ENCODE measurements at places on chromosomes 6 and 20.

DNA sequence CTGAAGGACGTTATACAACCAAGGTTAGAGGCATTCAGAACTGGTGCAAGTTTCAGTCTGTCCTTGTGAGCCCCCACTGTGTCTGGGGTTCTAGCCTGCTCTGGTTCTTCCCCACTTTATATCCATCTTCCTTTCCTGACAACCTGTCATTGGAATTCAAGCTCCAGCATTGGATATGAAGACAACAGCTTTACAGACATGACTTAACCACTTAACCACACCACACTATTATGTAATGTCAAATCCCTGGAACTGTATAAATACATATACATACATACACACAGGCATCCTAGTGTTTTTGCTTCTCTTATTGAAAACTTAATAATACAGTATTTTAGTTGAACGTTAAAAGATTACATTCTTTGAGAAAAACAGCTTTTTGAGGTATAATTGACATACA lies 217.9 kb upstream of the SGK1 start:
- DNase-seq, result no peak

DNA sequence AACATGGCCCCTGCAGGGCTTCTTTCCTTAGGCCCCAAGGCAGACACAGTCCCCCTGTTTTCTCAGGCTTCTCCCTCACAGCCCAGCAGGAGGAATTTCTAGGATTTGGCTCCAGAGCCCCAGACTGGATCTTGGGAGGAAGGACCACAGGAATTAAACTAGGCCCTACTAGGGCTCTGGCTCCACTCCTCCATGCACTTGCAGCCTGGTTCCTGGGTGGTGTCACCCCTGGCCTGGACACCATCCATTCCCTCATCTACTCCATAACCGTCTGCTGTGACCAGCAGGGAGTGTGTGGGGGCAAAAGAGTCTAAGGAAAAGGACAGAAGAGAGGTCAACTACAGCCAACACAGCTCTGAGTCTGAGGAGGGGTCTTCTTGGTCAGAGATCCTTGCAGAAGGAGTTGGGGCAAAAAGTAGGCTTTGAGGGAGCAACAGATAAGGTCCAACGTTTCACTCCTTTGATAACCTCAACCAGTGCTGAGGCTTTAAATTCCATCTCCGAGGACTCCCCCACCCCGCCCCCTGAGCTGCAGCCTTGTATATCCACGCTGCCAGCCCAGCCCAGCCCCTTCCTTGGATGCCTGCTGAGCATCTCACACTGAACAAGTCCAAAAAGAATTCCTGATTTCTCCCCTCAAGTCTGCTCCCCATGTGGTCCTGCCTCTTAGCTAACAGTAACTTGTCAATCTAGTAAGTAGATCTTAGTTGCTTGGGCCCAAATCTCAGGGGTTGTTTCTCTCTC lies 27.9 kb upstream of the SPDEF start:
- DNase-seq, result no peak

GRCh38 chr20:59564171-59564570 lies 40.2 kb upstream of the PHACTR3 start:
- no peak for DNase-seq

GRCh38 chr6:122894791-122895190 lies 101.2 kb upstream of the CLVS2 start:
- DNase-seq, result no peak

DNA sequence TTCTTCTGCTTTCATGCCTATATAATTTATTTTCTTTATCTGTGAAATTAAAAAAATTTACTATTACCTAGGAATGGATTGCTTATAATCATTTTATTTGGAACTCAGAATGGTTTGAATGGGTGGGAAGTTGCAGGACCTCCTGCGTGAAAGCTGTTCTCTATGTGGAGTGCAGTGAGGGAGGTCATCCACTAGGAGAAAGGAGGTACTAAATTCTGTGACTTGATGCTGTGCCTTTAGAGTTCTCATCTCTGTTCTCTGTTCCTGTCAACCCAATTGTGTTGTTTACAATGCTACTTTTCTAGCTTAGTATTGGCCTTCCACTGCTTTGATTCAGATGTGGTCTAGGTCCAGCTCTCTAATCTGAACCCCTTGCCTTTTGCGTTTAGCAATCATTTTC lies 65.0 kb upstream of the HIVEP1 start:
- DNase-seq, result no peak

DNA sequence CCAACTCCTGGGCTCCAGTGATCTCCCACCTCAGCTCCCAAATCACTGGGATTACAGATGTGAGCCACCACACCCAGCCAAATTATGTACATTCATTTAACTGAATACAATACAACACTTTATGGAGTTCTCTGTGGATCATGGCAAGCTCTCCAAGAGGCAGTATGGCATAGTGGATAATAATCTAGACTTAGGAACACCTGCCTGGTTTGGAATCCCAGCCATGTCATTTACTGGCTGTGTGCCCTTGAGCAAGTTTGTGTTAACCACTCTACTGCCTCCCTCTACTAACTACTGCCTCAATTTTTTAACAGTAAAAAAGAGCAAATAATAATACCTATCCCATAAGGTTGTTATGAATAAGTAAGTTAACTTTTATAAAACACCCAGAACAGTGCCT lies 1.9 kb upstream of the ETV7 start:
- DNase-seq, result no peak

- DNase-seq, result no peak
These were observed 105.5 kb downstream of the TULP4 start for GRCh38 chr6:158417760-158418098.

GRCh38 chr6:1215023-1215422 lies 96.9 kb upstream of the FOXQ1 start:
- no peak for DNase-seq

DNA sequence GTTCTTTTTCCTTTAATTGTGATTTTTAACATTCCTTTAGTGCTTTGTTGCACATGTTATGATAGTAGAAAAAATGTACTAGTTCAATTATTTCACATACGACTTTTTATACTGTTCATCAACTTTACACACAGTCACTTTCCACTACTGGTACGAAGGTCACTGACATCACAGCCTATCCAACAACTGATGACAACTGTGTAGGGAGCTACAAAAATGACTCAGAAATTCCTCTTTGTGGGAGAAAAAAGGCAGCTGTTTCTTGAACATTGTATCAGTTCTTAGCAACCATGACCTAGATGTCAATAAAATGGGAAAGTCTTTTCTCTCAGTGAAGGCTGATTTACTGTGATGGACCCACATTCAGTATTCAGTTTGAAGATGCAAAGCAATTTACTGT lies 7.0 kb upstream of the ID4 start:
- no peak for DNase-seq

DNA sequence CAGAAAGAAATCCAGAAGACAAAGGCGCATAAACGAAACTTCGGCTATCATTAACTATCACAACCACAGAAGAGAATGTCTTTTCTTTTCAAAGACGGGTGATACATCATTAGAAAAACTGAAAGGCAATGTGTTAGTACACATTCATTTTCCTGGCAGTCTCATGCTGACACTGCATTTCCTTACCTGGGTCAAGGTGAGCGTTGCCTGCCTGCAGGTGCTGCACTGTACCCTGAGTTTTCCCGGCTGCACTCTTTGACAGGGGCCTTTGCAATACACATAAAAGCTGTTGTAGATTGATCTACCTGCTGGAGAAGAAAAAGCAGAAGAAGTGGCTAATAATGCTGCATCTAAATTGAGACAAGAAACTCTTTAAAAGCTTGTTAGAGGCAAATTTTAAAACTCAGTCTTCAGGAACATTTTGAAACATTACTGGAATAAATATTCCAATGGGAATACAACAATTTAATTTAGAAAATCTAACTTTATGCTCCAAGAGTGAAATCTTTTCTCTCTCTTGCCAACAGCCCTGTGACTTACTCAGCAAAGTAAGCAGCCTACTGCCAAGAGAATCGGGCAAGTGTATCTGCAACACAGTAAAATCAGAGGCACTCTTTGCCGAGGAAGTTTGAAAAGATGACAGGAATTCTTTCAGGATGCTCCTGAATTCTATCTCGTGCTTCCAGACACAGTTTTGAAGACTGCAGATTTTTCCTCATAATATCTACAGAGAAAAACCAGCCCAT lies 526.4 kb downstream of the PRKN start:
- no peak for DNase-seq

GRCh38 chr6:73943930-73944652 lies 248.1 kb downstream of the CD109 start:
- DNase-seq, result no peak

DNA sequence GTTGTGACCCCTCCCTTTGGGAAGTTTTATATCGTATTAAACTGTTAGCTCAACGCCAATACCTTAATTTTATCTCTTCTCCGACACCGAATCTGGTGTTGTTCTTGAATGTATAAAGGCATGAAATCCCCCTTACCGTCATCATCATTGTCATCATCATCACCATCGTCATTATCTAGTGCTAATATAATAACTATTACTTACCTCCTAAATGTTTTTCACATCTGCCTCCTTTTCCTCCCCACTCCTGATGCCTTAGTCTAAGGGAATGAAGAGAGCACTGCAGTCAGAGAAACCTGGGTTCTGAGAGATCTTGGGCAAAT lies 677 bp upstream of the ZBTB24 start:
- DNase-seq, result no peak

DNA sequence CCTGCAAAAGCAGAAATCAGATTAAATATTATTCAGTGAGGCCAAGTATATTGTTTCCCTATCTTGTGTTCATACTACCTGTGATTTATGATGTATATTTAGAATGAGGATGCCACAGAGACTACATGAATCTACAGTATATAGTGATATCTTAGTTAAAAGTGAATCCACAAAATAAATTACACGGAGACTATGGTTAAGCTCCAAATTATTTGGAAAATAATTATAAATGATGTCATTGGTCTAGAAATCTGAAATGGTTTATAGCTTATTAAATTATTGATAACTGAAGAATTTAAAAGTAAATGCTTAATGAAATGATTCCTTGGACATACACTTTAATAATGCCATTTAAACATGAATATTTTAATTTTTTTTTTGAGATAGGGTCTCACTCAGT lies 4.2 kb upstream of the USP45 start:
- DNase-seq, result no peak

DNA sequence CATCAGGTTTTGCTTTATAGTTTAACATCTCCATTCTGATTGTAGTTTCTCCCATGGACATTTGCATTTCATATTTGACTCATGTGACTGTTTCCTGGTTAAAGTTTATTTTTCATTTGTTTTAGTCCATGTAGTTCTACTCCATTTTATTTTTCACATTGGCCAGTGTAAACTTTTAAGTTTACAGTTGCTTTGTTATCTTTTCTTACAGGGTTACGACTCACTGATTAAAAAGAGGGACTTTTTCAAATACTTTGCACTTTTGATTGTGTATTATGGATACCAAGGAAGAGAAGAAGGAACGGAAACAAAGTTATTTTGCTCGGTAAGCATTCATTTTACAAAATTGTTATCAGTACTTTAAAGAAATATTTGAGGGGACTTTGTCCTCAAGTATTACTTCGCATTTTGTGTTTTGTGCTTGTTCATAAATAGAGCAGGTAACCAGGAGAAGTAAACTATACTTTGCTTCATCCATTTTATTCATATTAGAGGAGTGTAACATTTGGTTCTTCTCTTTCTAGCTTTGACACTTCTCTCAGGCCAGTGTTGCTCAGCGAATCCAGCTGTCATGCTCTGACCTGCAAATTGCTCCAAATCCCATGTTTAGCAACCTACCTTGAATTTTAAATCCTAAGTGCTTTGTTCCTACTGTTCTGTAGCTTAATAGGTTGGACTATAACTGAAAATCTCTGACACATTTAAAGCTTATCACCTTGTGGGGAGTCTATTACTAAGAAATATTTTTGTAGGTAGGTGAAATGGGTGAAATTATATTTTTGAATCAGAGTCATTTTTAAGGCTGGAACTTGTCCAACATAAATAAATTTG lies 24.5 kb downstream of the NCOA7 start:
- no peak for DNase-seq

- no peak for DNase-seq
These were observed 466.6 kb upstream of the JAG1 start for GRCh38 chr20:11140359-11140758.

- no peak for DNase-seq
These were observed 182.7 kb upstream of the OLIG3 start for GRCh38 chr6:137676888-137677287.

DNA sequence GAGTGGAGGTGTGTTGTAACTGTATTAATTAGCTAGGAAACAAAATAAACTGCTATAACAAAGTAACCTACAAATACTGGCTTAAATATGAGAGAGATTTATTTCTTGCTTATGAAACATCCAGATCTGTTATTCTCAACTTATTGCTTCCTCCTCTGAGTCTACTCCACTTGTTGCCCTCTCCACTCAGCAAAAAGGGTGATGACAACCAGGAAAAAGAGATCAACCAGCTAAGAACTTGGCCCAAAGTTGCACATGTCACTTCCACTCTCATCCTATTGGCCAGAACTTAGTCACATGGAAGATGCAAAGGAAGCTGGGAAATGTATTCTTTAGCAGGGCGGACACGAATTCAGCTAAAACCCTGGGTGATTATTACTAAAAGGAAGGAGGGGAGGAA lies 5.2 kb upstream of the TP53RK start:
- DNase-seq, result no peak

- DNase-seq, result no peak
These were observed 306.0 kb upstream of the THEMIS start for GRCh38 chr6:128206610-128207426.

- no peak for DNase-seq
These were observed 190.9 kb downstream of the LAMA2 start for GRCh38 chr6:129073691-129074395.

GRCh38 chr6:116057766-116058165 lies 2.9 kb downstream of the FRK start:
- no peak for DNase-seq

DNA sequence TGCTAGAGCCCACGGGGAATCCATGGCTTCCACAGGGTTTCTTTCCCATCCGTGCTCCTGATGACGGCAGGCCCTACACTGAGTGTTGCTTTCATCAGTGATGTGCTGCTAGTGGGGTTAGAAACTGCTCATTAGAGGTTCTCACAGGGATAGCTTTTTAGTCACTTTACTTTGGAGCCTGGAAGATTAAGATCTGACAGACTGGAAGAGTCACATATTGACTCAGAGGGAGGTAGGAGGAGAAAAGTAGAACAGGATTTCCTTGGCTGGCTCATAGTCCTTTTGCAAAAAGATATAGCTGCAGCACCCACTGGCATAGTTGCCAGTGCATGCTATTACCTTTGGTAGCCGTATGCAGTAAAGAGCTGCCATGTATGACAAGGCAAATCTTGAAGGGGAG lies 890.3 kb downstream of the C6orf118 start:
- DNase-seq, result no peak

- DNase-seq, result no peak
These were observed 24.1 kb upstream of the ROS1 start for GRCh38 chr6:117449549-117450439.

GRCh38 chr6:150770637-150771036 lies 94.9 kb upstream of the MTHFD1L start:
- DNase-seq, result no peak

- no peak for DNase-seq
These were observed 47.1 kb downstream of the AKIRIN2 start for GRCh38 chr6:87654875-87655454.

Measured in SIG-M5 (cell line).